ENCODE measurements at places on chromosomes 3 and 15. TPM values are rescaled to one million over a fixed set of nuclear protein-coding genes. Genes with fewer than 3 reads are reported as not detected.

The GOLGA6L4 gene
- total RNA-seq, result 3.6 TPM

The REC114 gene
- not detected for total RNA-seq

The FOXB1 gene
- not detected for total RNA-seq

The LRRC15 gene
- 0.73 TPM for total RNA-seq

The KLHL25 gene
- total RNA-seq, result 5.6 TPM
